ENCODE measurements at places on chromosomes 13 and 19. TPM values are rescaled to one million over a fixed set of nuclear protein-coding genes. Genes with fewer than 3 reads are reported as not detected.

The FFAR3 gene
- total RNA-seq: 0.16 TPM

The KL gene
- total RNA-seq: 4.3 TPM

GRCh38 chr13:78497702-78498355 is 105.5 kb downstream of the POU4F1 start:
- no peaks in the 10 kb centered on the region for H3K4me1 ChIP-seq
- H3K4me3 ChIP-seq: no peak overlapping the region
- DNase-seq: no peak
- H3K27ac ChIP-seq: no peak overlapping the region
- H3K27me3 ChIP-seq: no peaks in the 10 kb centered on the region
- no peaks in the 10 kb centered on the region for H3K36me3 ChIP-seq

DNA sequence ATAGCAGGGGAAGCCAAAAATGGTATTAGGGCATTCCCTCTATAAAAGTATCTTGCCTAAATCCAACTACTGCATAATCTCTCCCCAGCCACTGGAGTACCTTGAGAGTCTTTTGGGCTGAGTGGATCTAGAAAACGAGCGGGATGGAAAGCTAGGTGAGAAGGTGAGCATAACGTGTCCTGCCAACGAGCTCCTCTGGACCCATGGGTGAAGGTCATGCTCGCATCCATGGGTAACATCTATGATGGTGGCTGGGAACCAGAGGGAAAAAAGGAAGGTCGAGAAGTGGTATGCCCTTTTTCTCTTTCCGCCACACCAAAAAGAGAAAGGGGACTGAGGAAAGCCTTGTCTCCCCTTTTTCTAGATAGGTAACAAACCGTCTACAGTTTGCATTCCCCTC is 63.0 kb downstream of the ZNF208 start:
- no peaks in the 10 kb centered on the region for H3K36me3 ChIP-seq
- no peak overlapping the region for H3K27ac ChIP-seq
- H3K27me3 ChIP-seq: no peaks in the 10 kb centered on the region
- no peak for DNase-seq
- no peaks in the 10 kb centered on the region for H3K4me1 ChIP-seq
- H3K4me3 ChIP-seq: no peak overlapping the region

GRCh38 chr13:85383291-85383690 is 415.9 kb downstream of the SLITRK6 start:
- H3K27ac ChIP-seq: no peak overlapping the region
- no peaks in the 10 kb centered on the region for H3K36me3 ChIP-seq
- no peak for DNase-seq
- H3K27me3 ChIP-seq: no peaks in the 10 kb centered on the region

- no peaks in the 10 kb centered on the region for H3K36me3 ChIP-seq
- H3K4me1 ChIP-seq: no peaks in the 10 kb centered on the region
- no peak overlapping the region for H3K4me3 ChIP-seq
- no peaks in the 10 kb centered on the region for H3K27me3 ChIP-seq
These were observed 169.9 kb downstream of the VWA8 start for GRCh38 chr13:41791056-41791455.
